ENCODE measurements at places on chromosomes 7 and 10. TPM values are rescaled to one million over a fixed set of nuclear protein-coding genes. Genes with fewer than 3 reads are reported as not detected.
A peak's percentile ranks its signal among the peaks of the same experiment; 100 is the strongest.

GPR26 gene
- total RNA-seq, result not detected

- H3K27me3 ChIP-seq, result no peaks in the 10 kb centered on the region
- no peak overlapping the region for H3K4me3 ChIP-seq
- peaks cover 24% of the 10 kb centered on the region for H3K36me3 ChIP-seq
- no peak overlapping the region for H3K27ac ChIP-seq
- H3K4me1 ChIP-seq, result peaks cover 32% of the 10 kb centered on the region
- no peak for DNase-seq
Measured at GRCh38 chr10:31954410-31955191, 26.0 kb upstream of the ARHGAP12 start.

DNA sequence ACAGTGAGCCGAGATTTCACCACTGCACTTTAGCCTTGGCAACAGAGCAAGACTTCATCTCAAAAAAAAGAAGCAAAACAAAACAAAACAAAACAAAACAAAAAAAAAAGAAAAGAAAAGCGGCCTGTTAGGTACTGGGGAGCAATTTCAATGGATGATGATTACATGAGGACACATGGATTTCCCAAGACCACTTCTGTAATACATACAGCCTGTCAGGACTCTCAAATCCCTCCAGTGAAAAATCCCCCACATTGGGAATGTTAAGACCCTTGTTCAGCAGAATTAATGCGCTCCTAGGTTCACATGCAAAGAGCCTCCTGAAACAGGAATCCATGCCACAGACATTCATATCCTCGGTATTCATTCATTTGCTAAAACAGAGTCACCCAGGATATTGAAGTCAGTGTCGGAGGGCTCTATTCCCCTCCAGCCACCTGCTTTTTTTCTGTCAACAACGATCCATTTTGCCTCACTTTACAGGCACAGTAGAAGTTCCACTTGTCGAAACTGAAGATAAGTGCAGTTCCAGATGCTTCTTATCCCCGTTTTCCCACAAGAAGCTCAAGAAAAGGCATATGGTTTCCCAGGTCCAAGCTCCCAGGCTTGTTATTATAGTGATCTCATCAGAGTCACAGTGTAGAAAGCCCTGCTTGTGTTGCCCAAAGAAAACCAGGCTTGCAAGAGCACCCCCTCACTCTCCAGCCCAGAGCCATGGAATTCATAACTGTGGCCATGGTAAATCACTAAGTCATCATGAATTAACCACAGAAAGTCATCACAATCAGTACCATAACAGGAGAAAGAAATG, 20.2 kb downstream of the SLC16A12 start:
- H3K4me1 ChIP-seq, result peaks cover 62% of the 10 kb centered on the region
- H3K27me3 ChIP-seq, result peaks cover 9% of the 10 kb centered on the region
- peak overlapping the region; percentile 97 for H3K27ac ChIP-seq
- H3K4me3 ChIP-seq, result peak overlapping the region; percentile 86
- peak; percentile 94 for DNase-seq

DNA sequence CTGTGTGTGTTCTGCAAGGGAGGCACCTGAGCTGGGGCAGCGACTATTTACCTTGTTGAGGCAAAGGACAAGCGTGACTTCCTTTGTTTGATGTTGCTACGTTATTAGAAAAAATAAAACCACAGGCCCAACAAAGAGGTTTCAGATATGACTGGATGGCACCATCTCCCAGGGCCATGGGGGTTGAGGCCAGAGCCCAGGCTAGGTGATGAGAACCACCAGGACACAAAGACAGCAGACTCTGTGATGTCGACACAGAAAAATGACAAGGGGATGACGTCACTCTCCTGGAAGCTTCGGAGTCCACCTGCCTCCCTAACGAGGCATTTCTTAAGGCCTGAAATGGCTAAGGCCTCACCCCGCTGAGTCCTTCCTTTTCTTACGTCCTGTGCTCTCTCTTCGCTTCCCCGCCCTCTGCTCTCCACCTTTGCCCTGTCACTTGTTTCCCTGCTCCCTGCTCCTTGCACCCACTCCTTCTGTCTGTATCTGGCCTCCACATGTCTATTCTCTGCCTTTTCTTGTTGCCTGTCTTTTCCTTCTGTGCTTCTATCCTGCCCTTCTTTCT, 83.0 kb upstream of the ADRB1 start:
- H3K36me3 ChIP-seq, result no peaks in the 10 kb centered on the region
- no peak overlapping the region for H3K4me3 ChIP-seq
- peak overlapping the region; percentile 7 for H3K27ac ChIP-seq

DNA sequence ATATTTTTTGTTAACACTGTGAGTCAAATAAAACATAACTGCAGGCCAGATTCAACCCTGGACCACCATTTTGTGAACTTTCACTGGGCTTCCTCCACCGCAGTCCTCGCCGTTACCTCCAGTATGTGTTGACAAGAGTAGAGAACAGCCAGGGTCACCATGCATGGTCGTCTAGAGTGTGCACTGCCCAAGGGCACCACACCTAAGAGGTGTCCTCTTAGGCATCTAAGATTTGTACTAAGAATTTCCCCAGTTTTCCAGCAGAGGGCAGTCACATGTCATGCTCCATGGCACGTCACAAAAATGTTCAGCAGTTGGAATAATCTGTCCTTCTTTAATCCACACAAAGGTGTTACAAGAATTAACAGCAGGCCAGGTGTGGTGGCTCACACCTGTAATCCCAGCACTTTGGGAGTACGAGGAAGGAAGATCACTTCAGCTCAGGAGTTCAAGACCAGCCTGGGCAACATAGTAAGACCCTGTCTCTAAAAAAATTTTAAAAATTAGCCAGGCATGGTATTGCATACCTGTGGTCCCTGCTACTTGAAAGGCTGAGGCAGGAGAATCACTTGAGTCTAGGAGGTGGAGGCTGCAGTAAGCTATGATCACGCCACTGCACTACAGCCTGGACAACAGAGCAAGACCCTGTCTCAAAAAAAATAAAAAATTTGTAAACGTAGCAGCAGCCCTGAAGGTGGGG, 71.2 kb upstream of the FOXK1 start:
- H3K4me3 ChIP-seq, result no peak overlapping the region
- H3K27me3 ChIP-seq, result peaks cover 8% of the 10 kb centered on the region
- H3K27ac ChIP-seq, result no peak overlapping the region
- H3K4me1 ChIP-seq, result peaks cover 13% of the 10 kb centered on the region
- peak; percentile 62 for DNase-seq

GRCh38 chr10:11180228-11180627, 162.6 kb downstream of the CELF2 start:
- H3K27ac ChIP-seq, result peak overlapping the region; percentile 14
- no peak overlapping the region for H3K4me3 ChIP-seq
- peaks cover 18% of the 10 kb centered on the region for H3K36me3 ChIP-seq
- no peak for DNase-seq

- no peaks in the 10 kb centered on the region for H3K27me3 ChIP-seq
- no peak for DNase-seq
Measured at GRCh38 chr10:74831518-74832120, 5.2 kb downstream of the KAT6B start.

- no peak overlapping the region for H3K4me3 ChIP-seq
- H3K27me3 ChIP-seq, result peaks cover 10% of the 10 kb centered on the region
- H3K27ac ChIP-seq, result no peak overlapping the region
Measured at GRCh38 chr10:68897336-68897741, 3.8 kb upstream of the DDX50 start.

- H3K36me3 ChIP-seq, result peaks cover 42% of the 10 kb centered on the region
- DNase-seq, result peak; percentile 32
- H3K27ac ChIP-seq, result peak overlapping the region; percentile 98
- peaks cover 47% of the 10 kb centered on the region for H3K4me1 ChIP-seq
- peak overlapping the region; percentile 96 for H3K4me3 ChIP-seq
- peaks cover 11% of the 10 kb centered on the region for H3K27me3 ChIP-seq
Measured at GRCh38 chr7:131110297-131111080, 217.2 kb upstream of the MKLN1 start.

GRCh38 chr10:59242057-59242456, 65.6 kb downstream of the PHYHIPL start:
- DNase-seq, result no peak
- H3K27ac ChIP-seq, result no peak overlapping the region
- no peaks in the 10 kb centered on the region for H3K4me1 ChIP-seq
- no peak overlapping the region for H3K4me3 ChIP-seq
- H3K36me3 ChIP-seq, result no peaks in the 10 kb centered on the region

- DNase-seq, result no peak
- H3K4me1 ChIP-seq, result no peaks in the 10 kb centered on the region
- H3K36me3 ChIP-seq, result no peaks in the 10 kb centered on the region
- no peak overlapping the region for H3K27ac ChIP-seq
- no peak overlapping the region for H3K4me3 ChIP-seq
Measured at GRCh38 chr7:25996006-25996408, 156.0 kb upstream of the NFE2L3 start.

- no peaks in the 10 kb centered on the region for H3K36me3 ChIP-seq
- no peak overlapping the region for H3K4me3 ChIP-seq
- H3K27me3 ChIP-seq, result no peaks in the 10 kb centered on the region
- H3K27ac ChIP-seq, result no peak overlapping the region
Measured at GRCh38 chr7:110774071-110774470, 316.9 kb upstream of the LRRN3 start.

All from HFFc6 (cell line).